Left forelimb (tissue), 1 donor: ENCODE measurements at places on chromosomes 3 and 15.

DNA sequence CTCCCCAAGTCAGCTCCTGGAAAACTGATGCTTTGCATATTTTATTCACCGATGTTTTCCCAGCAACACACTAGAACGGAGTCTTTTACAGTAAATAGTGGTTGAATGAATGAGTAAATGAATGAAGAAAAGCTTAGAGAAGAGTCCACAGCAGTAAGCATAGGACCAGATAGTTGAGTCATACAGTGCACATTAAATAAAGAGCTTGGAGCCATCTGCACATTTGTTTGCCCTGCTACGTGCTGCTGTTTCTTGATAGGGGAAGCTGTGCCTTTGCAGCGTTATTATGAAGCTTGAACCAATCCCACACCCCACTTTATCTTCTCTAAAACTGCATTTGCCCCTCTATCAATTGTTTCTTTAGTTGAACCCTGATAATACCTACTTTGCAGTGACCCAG is 1.2 kb downstream of the FAM98B start:
- no peak for DNase-seq

- no peak for DNase-seq
These were observed 200.1 kb upstream of the KBTBD8 start for GRCh38 chr3:66797889-66798560.

DNA sequence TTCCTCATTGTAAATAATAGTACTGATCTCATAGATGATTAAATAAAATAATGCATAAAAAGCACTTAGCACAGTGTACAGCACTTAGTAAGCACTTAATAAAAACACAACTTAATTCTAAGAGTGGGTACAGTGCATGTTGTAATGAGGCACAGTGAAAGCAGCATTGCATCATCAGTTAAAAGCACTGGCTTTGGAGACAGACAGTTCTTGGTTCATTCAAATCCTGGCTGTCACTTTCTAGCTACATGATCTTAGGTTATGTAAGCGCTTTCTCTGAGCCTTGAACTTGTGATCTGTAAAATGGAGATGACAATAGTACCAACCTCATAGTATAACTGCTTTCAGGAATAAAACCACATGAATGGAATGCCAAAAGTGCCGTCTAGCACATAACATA is 151.5 kb downstream of the DPH6 start:
- no peak for DNase-seq

DNA sequence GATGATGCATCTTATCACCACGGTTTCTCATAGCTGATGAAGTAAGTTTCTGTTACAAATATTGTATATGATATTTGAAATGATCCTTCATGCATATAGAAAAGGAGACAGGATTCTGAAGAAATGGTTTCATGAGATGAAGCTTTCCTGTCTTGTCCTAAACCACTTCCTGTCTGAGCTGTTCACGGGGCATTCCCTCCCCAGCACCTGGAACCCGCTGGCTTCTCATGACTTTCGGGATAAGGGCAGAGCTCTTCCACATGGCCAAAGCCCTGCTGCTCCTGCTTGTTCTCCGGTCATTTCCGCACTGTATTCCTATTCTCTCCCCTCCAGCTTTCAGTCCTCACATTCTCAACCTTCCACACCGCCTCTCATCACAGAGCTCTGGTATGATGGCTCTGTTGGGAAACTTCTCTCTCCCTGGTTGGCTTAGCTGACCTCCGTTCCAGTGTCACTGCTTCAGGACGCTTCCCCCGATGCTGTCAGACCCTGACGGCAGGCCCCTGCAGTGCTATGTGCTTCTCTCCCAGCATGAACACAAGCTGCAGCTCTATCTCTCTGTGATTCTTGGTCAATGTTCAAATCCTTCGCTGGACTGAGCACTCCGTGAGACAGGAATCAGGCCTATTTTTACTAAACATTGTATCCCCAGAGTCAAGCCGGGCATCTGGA is 86.9 kb upstream of the HERC1 start:
- no peak for DNase-seq

- no peak for DNase-seq
These were observed 60.5 kb downstream of the TOP2B start for GRCh38 chr3:25604107-25604805.

- DNase-seq: no peak
These were observed 320.9 kb downstream of the MAGI1 start for GRCh38 chr3:65717676-65718346.

DNA sequence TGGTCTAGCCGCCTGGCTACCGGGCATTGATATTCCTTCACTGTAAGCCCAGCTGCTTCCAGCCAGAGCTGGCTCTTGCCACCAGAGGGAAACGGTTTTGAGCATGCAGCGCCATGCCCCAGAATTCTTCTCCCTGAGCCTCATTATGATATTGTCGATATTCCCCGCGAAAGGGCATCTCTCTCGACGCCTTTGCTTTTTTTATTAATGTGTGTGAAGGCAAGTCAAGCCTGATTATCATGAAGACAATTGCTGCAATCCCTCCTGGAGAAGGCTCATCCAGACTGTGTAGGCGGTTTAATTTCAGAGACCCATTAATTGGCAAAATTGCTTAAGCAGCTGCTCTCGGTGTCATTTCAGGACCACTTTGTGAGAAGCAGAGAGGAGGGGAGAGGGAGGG is 321.2 kb upstream of the TLE3 start:
- no peak for DNase-seq
